ENCODE measurements at places on chromosomes 13 and 19. TPM values are rescaled to one million over a fixed set of nuclear protein-coding genes. Genes with fewer than 3 reads are reported as not detected.

The PCDH8 gene
- total RNA-seq, result not detected

The SBSN gene
- 2.5 TPM for total RNA-seq

The RUBCNL gene
- 0.06 TPM for total RNA-seq

The NAPSA gene
- total RNA-seq, result 1.3 TPM

The ZNF529 gene
- 2.7 TPM for total RNA-seq

The PLK5 gene
- total RNA-seq, result not detected
